Heart right ventricle (tissue), 16 donors: ENCODE measurements at places on chromosomes 4 and X.

DNA sequence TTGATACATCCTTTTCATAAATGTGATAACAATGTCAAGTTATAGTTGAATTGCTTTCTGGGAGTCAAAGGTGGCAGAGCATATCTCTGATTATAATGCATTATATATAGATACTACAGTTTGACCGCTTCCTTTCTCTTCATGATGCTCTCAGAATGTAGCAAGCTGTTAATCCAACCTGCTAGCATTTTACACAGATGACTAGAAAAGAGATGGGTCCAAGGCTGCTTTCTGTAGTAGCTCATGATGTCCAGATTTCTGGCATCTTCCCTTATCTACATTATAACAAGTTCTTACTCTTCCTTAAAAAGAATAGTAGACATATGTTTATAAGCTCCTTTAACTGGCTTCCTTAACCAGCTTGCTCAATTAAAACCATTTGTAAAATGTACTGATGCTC, 192.0 kb downstream of the NWD2 start:
- no peak for DNase-seq

- DNase-seq: no peak
These were observed 67.2 kb downstream of the FNIP2 start for GRCh38 chr4:158836002-158836369.

DNA sequence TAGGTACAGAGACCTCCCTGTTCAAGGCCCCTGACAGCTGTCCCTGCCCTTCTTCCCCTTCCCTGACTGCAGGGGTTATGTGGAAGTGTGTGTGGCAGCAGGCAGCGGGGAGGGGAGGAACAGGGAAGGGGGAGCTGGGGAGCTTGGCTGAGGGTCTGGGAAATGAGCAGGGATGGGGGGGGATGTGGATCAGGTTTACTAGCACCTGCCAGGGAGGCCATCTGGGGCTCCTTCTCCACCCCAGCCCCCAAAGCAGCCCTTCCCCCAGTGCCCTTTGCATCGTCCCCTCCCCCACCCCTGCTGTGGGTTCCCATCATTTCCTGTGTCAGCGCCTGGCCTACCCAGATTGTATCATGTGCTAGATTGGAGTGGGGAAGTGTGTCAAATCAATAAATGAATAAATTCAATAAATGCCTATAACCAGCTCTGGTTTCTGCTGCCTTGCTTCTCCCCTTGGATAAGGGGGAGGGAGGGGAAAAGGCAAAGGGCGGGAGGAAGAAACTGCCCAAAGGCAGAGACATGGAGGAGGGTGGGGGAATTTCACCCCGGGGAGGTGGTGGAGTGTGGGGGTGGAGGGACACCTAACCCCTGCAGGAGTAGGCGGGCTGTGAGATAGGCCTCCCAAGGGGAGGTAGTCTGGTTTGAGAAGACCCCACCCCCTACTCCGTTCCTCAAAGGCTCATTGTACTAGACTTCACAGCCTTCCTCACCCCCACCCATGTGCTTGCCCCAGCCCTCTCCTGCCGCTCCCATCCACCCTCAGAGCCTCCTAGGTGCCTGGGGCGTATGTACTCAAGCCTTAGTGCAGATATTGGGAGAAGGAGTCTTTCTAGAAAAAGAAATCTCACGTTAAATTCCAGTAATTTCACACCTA, 3.2 kb downstream of the CXorf65 start:
- peak; percentile 22 for DNase-seq

DNA sequence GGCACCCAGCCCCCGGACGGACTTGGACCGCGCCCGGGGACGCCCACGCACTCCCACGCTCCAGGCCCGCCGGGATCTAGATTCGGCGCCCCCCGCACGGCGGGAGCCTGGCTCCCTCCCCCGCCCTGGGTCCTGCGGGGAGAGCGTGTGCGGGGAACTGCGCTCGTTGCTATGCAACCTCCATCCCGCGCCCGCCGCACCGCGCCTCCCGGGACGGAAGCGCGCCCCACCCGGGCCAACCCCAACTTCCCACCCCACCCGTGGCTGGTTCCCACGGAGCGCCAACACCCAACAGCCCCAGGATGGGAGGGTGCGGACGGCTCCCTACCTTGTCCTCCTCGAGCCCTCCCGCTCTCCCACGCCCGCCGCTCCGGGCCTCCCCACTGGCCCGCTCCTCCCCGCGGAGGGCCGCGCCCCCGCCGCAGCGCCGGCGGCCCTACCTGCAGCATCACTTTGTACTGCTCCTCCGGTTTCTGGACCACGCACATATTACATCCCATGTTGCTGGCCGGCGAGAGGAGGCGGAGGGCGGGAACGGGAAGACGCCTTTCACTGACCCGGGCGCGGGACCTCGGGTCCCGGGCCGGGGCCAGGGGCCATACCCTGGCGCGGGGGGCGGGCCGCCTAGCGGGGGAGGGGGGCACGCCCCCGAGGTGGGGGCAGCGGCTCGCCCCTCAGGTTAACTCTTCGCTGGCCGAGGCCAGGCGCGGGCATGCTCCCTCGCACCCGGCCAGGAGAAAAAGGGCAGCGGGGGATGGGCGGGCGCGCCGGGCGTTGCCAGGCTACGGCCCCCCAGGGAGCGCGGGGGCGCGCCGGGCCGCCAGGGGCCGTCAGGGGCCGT, at the start of gene PDZD4:
Gene PDZD4, minus strand, starts transcription at position 746 of the 841 bp plus-strand sequence. Its CDS starts 246 bp downstream, at position 500.
- no peak for DNase-seq

- no peak for DNase-seq
These were observed 72.4 kb downstream of the PCYT1B start for GRCh38 chrX:24574743-24575142.

DNA sequence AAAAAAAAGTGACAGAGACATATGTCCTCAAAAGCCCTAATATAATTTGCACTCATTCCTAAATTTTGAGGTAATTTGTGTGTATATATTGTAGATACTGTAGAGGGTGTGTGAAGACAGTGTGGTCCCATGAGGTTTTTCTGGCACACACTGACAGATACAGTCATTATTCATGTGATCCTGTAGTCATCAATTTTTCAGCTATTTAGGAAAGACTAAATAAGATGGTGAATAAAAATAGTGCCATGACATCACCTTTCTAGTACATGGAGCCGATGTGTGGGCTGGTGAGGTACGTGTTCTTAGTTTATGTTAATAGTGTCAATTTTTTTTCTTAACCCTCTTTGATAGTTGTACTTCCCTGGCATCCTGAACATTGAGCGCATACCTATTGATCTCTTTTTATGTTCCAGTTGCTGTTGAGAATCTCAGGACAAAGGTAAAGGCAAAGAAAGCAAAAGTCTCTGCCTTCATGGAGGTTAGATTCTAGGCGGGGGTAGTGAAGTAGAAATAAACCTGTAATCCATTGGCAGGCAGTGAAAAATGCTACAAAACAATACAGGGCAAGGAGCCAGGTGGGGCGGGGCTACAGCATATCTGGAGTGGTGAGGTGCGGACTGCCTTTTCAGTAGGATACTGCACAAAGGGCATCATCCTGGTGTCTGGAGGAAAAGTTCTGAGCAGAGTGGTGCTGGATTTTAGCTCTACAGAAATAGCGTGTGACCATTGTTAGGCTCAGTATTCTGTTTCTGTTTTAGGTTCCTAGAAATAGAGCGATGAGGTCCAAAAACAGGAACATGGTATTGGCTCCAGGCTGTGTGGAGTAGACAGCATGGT, 93.8 kb downstream of the ARHGAP10 start:
- peak; percentile 54 for DNase-seq

DNA sequence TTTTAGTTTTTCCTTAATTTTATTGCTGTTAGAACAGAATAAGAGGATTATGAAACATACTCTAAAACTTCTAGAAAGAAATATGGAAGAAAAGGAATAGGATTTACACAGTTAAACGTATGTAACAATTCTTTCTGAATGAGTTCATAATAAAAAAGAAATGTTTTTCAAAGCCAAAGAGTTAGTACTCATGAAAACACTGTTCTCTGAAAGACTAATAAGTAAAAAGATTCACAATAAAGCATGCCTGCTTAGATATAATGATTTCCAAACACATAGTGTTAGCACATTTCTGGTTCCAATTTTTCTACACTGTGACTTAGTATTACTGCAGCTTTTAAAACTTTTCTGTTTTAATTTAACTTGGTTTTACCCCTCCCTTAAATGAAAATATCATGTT, 49.8 kb upstream of the PRSS48 start:
- DNase-seq: no peak

- no peak for DNase-seq
These were observed 71.8 kb downstream of the NBDY start for GRCh38 chrX:56800801-56801200.
